ENCODE measurements at places on chromosomes 2 and 18. TPM values are rescaled to one million over a fixed set of nuclear protein-coding genes. Genes with fewer than 3 reads are reported as not detected.

Gene CERKL
- total RNA-seq, result not detected

Gene DUSP19
- 6.5 TPM for total RNA-seq

Gene PSMA8
- not detected for total RNA-seq

Gene ALK
- total RNA-seq, result not detected

Gene PARD3B
- total RNA-seq, result 13.0 TPM

Gene UNC80
- not detected for total RNA-seq

All from smooth muscle cell of the umbilical artery (primary cell).